D341Med (cell line): ENCODE measurements at places on chromosomes 6 and 20.

- no peak for DNase-seq
These were observed 64.7 kb downstream of the PKHD1 start for GRCh38 chr6:52022675-52023074.

GRCh38 chr6:158608221-158608620 lies 36.3 kb downstream of the DYNLT1 start:
- no peak for DNase-seq

DNA sequence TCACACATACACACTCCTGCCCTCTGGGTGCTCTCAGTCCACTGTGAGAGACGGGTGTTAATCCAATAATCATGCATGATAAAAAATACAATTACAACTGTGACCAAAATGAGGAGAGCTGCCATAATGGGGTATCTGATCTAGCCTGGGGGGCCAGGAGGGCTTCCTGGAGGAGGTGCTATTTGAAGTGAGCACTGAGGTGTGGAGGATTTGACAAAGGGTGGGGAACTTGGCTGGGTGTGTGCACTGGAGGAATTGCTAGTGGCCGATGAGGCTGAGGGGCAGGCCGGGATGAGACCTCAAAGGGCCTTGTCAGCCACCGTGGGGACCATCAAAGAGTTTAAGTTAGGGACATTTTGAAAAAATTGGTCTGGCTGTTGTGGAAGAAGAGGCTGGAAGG lies 34.8 kb downstream of the VSTM2L start:
- no peak for DNase-seq

DNA sequence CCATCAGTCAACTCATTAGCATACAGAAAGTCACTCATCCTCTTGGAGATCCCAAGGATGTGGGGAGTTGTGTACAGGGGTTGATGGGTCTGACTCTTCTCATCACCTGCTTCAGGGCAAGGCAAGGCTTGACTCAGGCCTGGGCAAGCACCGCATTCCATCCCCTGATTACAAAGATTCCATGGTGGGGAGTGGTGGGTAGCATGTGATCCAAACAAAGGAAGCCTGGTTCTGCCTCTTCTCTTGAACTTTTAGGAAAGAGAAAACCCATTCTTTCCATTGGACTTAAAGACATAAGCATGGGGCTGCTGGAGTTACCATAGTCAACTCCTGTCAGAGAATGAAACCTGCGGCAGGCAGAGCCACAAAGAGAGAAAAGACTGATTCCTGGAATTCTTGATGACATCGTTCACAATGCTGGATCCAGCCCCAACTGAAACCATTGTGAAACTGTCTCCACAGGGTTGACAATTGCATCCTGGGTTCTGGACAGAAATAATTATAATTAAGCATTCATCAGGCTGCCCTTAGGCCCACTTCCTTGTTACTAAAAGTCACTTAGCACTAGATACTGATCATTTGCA lies 235.8 kb upstream of the KCNG1 start:
- DNase-seq: no peak

GRCh38 chr6:16440636-16441212 lies 202.3 kb downstream of the GMPR start:
- no peak for DNase-seq

DNA sequence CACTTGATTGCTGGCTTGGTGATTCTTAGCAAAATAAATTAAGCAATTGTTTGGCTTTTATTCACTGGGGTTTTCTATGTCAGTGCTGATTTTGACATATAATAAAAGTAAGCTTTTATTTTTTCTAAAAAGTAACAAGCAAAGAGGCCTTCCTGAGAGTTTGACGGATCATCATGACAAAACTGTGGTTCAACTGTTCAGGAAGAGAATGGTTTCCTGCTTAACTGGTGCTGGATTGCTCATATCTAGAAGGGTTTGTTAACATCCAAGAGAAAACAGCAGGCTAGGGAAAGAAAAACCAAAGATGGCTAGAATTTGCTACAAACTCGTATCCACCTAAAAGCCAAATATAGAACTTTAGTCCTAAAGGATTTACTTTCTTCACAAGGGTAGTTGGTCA lies 21.2 kb downstream of the SERPINB1 start:
- no peak for DNase-seq

GRCh38 chr6:2840749-2841061 lies 958 bp downstream of the SERPINB1 start:
- DNase-seq: no peak

GRCh38 chr20:57698116-57698866 lies 11.5 kb downstream of the PMEPA1 start:
- no peak for DNase-seq
